ENCODE measurements at places on chromosomes 1 and 21.

DNA sequence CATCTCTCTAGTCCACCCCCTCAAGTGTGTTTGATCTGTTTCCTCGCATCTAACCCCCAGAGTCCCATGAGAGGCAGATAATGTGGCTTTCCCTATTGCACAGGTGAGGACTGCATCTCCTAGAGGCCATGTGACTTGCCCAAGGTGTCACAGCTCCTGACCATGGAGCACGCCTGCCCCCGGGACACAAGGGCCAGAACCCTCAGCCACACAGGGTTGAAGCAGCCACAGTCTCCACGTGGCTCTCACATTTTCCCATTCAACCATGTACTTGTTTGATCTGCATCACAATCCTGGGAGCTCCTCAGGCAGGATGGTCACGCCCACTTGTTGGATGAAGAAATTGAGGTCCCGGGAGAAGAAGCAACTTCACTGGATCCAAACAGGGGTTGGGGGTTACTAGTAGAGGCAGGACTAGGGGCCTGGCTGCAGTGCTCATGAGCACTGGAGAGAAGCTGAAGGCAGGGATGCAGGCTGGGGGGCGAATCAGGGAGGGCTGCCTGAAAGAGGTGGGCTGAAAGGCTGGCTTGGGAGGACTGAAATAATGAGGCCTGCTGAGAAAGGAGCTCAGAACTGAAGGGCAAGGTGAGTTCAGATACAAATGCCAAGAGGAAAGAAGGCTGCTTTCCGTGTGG, 207.9 kb downstream of the PTPRU start:
- no peak for DNase-seq

DNA sequence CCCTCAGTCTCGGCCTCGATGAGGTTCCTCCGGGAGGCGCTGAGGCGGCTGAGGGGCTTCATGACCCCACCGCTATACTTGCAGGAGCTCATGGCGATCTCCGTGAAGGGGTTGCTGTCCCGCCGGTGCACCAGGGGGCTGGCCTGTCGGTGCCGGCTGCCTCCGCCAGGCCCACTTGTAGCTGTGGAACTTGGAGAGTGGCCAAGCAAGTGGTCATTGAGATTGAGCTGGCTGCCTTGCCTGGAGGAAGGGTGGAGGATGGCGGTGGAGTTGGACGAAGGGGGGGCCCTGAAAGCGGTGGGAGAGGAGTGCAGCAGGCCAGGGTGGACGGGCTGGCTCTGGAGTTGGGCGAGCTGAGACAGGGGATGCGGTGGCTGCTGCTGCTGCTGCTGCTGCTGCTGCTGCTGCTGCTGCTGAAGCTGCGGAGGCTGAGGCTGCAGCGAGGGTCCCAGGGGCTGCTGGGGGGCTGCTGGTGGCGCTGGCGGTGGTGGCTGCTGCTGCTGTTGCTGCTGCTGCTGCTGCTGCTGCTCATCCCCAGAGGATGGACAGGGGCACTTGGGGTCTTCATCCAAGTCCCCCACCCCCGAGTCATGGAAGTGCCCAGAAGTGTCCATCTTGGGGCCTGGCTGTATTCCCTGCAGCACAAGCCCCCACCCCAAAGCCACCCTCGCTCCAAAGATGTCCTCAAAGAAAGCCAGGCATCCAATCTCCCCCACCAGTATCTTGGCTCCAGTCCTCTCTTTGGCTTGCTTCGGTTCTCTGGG, 548 bp downstream of the KCNN3 start:
- peak; percentile 18 for DNase-seq

- DNase-seq, result no peak
Observed at GRCh38 chr1:21123287-21123948, 53.3 kb downstream of the EIF4G3 start.

GRCh38 chr1:168942165-168942564, 164.3 kb upstream of the ATP1B1 start:
- DNase-seq, result no peak

DNA sequence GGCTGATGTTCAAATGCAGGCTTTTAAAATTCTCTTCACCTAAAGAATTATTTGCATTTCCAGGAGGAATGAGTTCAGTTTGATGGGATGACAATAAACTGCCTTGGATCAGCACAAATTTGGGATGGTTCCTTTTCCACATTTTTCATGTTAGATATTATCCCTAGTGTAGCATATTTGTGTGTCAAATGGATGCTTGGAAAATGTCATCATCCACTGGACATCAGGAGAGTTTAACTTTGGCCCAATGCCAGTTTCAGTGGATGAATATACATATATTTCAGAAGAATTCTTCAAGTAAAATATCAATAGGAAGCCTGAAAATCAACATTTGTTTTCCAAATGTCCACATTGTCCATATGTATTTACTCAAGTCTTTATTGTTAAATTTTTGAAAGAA, 116.5 kb upstream of the COL24A1 start:
- DNase-seq, result no peak

DNA sequence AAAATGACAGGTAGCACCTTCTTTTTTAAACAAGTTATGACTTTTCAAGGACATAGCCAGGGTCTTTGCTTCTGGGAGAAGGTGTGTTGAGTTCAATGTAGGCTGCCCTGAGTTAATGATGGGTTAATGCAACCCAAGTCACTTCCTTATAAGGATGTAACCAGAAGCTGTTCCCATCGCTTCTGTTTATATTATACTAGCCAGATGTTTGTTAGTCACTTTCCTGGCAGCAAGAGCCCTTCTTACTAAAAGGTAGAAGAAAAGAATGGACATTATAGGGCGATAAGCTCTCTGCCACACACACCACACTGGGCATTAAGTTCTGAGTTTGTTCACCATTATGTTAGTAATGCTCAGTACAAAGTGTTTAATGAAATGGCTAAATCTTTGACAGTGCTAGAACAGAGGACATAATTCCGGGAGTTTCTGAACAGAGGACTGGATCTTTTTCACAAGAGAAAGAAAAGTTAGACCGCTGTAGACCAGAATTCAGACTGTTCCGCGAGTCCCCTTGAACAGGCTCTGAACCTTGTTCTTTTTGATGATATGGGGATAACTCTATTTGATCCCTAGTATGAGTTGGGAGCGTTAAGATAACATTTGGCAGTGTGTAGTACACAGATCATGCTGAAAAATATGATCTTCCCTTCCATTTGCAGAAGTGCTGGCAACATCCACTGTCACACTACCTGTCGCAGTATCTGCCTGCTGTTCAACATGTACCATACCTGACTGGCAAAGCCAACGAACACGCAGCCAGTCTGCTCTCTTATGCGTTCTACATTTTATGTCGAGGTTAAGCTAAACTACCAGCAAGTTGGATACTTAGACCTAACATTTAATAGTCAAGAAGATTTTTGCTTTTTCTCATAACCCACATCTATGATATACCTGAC, 41.0 kb downstream of the DEGS1 start:
- DNase-seq, result no peak

GRCh38 chr1:177927021-177927596, 42.7 kb downstream of the SEC16B start:
- no peak for DNase-seq

GRCh38 chr1:164867590-164867989, 308.6 kb downstream of the PBX1 start:
- DNase-seq, result no peak

DNA sequence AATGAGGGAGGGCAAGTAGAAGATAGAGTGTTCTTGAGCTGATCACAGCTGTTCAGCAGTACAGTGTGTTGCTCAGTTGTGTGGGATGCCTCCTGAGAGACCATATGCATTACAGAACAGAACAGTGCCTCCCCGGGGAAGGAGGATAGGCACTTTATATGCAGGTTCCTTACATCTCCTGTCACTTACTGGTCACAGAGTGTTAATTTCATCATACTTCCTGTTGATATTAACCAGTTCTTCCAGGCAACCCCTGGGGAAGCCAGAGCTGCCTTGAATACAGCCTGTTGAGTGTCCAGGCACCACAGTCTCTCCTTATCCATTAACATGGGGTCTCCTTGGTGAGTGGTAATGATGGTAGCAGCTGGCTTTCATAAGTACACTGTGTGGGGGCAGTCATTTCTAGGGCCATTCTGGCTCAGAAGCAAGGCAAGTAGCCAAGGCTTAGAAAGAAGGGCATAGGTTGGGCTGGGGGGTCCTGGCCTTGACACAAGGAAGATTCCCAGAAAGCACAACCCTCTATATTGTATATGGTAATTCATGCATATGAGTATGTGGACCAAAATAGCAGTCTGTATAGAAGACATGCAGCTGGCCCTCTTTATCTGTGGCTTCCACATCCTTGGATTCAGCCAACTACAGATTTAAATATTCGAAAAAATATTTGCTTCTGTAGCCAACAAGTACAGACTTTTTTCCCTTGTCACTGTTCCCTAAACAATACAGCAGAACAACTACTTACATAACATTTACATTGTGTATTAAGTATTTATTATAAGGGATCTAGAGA, 142.4 kb downstream of the ZP4 start:
- no peak for DNase-seq

DNA sequence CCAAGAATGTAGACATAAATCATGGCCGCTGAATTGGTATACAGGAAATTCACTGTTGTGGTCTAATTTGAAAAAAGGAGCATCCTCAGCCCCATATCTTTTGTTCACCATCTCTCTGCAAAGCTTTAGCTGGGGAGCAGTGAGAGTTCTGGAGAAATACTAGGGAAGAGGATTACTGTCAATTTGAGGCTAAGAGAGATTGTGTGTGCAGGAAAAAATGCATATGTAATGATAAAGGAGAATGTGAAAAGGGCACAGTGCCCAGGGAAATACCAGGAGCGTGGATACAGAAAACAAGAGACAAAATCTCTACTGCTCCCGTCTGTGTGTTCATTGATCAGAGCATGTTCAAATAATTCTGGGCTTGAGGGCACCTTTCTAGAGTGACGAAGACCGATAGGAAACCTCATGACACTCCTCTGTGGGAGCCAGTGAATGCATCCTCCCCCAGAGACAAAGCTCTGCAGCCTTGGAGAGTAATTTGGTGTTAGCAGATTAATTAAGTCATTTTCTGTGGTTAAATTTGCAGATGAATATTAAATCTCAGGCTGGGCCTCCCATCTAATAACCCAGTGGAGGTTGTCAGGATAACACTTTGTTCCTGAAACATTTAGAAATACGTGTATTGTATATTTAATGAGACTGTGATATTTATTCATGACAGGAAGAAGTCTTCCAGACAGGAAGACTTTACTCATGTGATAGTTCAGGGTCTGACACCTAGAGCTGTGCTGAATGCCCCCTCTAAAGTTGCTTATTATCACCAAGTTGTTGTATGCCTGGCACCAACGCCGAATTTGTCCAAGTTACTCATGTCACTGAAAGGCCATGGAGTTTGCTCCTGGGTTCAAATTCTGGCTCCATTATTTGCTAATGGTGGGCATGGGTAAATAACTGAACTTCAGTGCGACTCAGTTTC, 287.3 kb upstream of the SGIP1 start:
- DNase-seq, result no peak

DNA sequence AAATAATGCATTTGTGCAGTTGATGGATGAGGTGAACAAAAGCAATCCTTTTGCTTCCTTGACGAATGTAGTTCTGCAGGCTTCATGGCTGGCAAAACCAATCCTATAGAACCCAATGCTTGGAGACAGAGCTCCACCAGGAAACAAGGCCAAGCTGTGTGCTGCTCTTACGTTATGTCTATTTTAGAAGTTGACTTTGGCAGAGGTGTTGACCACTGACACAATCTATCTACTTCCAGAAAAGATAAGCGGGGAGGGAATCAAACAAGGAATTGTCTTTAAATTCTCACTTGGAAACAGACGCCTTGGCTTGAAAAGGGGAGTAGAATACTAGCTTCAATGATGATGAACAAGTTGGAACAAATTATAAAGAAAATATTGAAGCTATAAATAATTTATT, 211.2 kb downstream of the SETD4 start:
- no peak for DNase-seq

GRCh38 chr21:41948078-41948895, 5.5 kb downstream of the C2CD2 start:
- DNase-seq, result no peak

Data from cerebellar cortex (tissue), 1 donor.